ENCODE measurements at places on chromosomes 3 and 15.

GRCh38 chr3:42996633-42997075, 17.5 kb downstream of the GASK1A start:
- DNase-seq, result no peak

GRCh38 chr3:57855281-57855680, 99.2 kb downstream of the SLMAP start:
- DNase-seq, result no peak

DNA sequence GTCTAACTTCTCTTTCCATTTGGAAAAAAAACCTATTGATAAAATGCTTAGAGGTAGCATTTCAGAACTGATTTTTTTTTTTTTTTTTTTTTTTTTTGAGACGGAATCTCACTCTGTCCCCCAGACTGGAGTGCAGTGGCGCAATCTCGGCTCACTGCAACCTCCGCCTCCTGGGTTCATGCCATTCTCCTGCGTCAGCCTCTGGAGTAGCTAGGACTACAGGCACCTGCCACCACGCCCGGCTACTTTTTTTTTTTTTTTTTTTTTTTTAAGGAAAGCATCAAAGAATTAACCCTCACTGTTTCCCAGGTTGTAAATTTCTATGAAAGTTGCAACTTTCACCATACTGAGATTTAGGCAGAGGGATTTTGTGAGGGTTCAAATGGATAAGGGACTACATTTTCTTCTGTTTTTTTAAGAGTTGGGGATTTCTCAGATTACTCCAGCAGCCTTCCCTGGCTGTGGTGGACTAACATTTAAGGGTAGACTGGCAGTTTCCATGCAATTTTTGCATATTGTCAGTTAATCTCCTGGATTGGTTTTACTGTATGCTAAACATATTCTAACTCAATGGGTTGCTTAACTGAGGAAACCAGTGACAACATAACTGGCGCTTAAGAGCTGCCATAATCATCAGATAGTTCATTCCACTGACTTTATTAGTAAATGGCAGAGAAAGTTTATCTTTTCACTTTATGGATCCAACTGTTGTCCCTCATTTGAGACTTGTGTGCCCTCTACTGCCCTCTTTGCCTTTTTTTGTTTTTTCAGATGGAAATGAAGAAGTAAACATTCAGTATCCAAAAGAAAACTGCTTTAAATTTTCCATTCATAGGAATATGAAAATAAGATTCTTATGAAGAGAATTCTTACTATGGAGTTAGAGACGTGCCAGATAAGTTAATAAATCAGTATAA, 93.7 kb downstream of the NPTN start:
- DNase-seq, result no peak

DNA sequence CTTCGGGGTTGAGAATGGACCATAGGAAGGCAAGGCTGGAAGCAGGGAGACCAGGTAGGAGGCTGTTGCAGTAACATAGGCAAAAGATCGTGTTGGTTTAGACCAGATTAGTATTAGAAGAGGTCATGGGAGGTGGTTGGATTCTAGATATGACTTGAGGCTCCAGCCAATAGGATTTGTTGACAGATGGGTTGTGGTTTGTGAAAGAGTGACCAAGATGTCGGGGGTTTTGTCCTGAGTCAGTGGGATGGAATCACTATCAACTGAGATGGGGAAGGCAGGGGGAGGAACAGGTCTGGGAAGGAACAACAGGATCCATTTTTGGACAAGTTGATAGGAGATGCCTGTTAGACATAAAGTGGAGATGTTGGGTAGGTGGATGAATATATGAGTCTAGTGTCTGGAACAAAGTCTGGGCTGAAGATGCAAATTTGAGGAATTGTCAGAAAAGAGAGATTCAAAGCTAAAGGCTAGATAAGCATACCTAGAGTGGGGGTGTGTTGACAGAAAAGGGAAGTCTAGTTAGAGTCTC, 95.5 kb upstream of the NPHP3 start:
- DNase-seq, result no peak

GRCh38 chr3:141782386-141782932, 19.3 kb downstream of the GRK7 start:
- DNase-seq, result no peak

DNA sequence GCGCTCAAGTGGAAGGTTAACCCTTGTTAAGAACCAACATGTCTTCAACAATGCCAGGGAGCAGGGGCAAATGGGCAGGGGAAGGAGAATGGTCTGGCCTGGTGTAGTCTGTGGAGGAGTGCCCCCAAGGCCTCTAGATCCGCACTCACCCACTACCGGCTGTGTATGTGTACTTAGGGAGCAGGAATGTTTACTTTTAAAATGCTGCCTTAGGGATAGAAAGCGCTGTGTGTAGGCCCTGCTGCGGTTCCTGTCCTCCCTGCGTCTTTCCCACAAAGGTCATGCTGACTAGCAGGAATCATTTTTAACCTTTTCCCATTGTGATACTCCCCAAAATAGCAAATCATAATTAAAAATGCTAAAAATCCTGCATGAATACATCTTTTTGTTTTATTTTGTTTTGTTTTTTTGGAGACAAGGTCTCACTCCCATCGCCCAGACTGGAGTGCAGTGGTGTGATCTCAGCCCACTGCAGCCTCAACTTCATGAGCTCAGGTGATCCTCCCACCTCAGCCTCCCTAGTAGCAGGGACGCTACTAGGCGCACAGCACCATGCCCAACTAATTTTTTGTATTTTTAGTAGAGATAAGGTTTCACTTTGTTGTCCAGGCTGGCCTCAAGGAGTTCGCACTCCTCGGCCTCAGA, 35.9 kb upstream of the CEMIP start:
- no peak for DNase-seq

- DNase-seq, result no peak
Measured at GRCh38 chr15:67307156-67307555, 52.6 kb downstream of the IQCH start.

- no peak for DNase-seq
Measured at GRCh38 chr3:67093305-67093704, 95.2 kb downstream of the KBTBD8 start.

GRCh38 chr3:140809316-140809715, 131.5 kb downstream of the TRIM42 start:
- DNase-seq, result no peak

DNA sequence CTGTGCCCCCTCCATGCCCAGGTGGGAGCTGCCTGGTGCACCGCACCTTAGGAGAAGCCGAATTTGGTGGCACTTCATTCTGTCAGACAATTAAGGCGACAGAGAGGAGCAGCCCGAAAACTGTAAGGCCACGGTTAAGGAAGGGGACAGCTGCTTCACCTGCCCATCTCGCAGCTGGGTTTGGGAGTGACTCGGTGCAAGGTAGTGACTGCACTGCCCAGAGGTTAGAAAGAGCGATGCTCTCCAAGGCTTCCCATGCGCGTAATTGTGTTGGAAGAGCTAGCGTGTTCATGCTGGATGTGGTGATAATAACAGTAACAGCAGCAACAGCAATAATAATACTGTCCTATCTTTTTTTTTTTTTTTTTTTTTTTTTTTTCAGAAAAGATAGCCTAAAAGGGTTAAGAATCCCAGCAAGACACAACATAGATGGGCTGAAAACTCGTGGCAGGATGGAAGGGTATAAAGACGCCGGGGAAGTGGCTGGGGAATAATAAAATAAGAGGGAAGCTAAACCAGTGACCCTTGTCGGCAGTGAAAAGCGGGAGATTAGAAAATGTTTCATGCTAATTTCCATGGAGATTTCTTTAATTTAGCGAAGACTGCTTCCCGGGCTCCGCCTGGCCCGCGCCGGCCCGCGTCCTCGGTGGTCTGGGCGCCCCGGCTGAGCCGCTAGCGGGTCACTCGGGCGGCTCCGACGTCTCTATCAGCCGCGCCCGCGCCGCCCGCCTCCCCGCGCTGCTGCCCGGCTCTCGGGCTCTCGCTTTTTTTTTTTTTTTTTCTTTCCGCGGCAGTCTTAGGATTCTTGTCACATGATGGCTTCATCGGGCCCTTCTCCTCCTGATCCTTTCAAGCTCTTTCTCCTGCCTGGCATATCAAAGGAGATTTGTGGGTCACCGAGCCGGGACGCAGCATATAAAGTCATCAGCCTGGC, 617.1 kb downstream of the NR2F2 start:
- DNase-seq, result no peak

DNA sequence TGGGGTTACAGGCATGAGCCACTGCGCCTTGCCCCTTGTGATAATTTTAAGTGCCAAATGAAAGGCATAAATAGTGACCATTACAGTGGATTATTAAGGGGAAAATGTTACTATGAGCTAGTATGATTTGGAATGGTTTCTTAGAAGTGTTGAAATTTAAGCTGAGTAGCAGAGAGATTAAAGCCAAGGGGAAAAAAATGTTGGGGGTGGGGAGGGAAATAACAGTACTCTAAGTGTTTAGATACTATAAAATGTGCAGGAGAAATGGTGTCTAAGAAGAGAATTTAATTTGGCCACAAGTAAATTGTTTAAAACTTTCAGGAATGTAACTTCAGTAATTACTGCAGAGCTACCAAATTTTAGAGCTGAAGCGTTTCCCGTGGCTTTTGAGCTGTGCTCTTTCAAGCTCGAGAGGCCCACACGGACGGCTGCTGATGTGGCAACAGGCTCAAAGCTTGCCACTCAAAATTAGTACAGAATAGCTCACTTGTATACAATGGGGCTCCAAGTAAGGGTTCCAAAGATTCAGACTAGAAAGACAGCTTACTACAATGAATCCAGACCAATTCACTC, 23.9 kb upstream of the SLC12A8 start:
- no peak for DNase-seq

DNA sequence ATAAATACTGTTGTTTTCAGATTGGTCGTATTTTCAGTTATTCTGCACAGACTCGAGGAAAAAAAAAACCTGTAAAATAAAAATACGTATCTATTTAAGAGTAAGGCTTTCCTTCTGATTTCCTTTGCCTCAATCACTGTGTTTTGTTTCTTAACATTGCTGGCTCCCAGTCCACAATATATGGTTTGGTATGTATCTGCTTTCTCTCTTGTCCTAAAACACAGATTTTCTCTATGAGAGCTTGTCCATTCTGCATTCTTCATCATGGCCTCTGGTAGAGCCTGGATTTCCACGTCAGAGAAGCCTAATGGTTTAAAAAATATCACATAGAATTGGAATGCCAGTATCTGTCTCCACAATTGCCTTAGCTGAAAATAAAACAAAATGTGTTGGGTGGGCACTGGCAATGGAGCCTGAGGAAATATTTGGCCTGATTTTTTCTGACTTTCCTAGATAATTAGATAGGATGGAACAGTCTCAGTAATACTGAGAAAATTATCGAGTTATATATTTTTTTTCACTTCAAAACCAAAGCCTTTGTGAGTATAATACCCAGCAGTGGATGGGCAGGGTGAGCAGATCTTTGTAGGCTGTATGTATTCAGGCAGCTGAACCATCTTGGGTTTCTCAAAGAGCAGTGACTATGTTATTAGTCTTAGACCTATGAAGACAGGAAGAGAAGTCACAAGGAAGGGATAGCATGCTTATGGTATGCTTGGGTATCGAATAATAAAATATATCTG, 1.9 kb downstream of the CD200 start:
- DNase-seq, result no peak

DNA sequence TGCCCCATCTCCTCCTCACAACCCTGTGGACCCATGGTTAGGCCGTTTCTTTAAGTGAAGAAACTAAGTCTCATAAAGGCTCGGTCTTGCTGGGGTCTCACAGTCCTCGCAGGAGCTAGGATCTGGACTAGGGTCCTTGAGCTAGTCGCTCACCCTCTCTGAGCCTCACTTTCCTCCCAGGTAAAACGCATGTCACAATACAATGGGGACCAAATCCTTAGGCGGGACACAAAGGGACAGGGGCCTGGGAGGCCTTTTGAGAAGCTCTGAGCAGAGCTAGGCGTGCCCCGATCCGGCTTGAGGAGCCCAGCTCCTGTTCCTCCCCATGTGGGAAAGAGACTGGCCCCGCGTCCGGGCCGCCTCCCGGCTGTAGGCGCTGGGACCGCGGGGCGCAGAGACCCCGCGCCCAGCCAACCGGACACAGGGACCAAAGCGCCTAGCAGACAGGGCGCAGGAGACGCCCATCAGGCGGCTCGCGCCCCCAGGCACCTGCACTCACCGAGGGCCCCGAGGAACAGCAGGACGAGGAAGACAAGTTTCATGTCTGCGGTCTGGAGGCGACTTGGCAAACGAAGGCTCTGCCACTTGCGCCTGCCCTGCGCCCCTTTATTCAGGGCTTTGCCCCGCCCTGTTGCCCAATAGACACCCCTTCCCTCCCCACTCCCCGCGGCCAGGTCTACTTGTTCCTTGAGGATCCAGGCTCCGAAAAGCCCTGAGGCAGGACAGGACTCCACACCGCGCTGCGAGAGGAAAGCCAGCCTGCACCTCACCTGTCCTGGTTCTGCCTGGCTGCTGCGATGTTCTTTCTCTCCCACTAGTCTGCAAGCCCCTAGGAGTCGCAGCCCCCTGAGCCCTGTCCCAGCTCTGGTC, at the start of gene LTF:
TSS of gene LTF (minus strand) at position 580 of the 870 bp plus-strand sequence. CDS start at position 542, 38 bp downstream.
- DNase-seq, result no peak

DNA sequence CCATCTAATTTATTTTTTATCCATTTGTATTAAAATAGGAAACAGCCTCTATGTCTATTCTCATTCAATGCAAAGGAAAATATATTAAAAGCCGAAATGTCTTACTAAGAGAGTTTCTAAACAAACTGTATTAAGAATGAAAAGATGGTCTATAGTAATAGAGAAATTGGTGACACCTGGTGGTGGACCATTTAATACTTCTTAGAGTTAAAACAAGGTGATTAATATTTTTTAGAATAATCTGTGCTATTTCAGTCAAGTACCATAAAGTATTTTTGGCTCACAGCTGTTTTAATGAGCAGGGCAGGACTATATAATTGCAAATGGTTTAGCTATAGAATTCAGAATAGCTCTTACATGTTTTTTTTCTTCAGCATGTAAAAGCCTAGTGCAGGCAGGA, 55.7 kb downstream of the SYNPR start:
- no peak for DNase-seq

DNA sequence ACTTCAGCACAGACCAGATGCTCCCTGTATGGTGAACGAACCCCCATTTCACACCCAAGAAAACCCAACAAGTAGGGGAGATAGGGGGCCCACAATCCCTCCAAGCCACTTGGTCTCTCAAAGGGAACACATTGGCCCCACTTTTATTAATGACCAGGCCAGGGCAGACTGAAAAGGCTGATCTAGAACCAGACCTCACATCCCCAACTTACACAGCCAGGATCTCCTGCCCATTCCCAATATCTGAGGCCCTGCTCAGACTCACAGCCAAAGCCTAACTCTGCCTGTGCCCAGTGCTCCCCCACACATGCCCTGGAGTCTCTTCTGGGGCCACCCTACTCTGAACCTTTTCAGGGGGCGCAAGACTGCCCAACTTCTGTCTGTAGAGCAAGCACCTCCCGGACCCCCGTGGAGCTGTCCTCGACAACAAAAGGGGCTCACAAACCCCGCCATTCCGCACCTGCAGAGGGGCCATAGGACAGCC, 1.8 kb downstream of the PLXNB1 start:
- DNase-seq, result no peak

GRCh38 chr15:34760909-34761308, 6.1 kb upstream of the GJD2 start:
- DNase-seq, result no peak

- peak; percentile 64 for DNase-seq
Measured at GRCh38 chr3:121545574-121546455, at the start of gene POLQ. Gene POLQ (minus strand): TSS chr3:121545988. CDS start chr3:121545877, 111 bp downstream.

DNA sequence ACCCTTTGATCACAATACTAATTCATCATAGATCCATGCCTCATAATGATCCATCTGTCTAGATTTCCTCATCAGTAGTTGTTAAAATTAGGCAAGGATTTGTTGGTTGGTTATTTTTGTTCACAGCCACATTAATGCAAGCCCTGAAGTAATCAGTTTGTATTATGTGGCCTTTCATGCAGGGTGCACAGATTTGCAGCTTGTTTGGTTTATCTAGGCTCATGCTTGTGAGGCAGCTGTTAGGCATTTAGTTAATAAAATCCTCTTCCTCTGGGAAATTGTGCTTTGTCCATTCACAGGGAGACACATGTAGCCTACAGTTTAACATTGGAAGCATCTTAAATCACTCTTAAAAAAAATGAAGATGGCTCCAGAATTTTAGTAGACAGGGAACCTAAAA, 162.8 kb upstream of the ZNF385D start:
- DNase-seq, result no peak
